Thoracic aorta (tissue), 2 donors: ENCODE measurements at places on chromosomes 1 and 21.
A peak's percentile ranks its signal among the peaks of the same experiment; 100 is the strongest.

GRCh38 chr1:229271448-229272159 lies 693 bp downstream of the RAB4A start:
- no peak for DNase-seq

DNA sequence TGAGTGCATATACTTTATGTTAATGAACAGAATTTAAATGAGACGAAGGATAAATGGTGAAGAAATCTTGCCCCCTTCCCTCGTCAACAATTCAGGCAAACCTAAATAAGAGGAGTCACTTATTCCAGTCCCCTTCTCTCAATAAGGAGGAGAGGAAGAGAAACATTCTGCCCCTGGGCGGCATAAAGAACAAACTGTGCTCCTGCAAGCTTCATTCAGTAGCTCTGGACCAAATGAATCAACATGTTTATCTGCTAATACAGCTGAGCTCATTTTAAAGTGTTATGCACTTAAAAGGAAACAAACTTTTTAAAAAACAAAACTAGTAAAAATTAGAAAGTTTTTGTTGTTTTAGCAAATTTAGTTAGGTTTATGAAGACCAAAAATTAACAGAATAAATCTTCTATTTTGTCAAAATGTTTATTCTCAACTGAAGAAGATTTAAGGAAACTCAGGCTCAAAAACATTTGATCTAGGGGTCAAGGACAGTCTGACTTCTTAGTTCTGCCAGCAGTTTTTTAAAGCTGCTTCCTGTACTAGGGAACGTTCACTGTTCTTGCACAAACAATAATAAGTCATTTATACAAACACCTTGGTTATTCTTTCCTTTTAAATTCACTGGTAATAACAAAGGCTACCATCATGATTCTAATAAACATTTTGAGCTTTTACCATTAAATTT lies 58.3 kb downstream of the AKT3 start:
- DNase-seq, result no peak

DNA sequence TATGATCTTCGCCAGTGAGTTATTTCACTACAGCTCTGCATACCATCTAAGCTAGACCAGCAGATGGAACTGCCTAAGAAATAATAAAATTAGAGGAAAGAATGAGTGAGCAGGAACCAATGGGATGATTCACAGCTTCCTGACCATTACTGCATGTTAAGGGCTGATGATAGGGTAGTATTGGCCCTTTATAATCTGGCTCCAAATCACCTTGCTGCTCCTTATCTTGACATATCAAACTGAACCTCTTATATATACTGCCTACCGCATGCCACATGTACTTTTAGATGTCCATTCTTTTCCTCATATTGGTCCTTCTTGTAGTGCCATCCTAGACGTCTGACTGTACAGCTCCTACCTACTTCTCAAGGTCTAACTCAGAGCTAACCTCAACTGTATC lies 524.4 kb downstream of the DPYD start:
- no peak for DNase-seq

GRCh38 chr1:147486876-147487656 lies 54.2 kb upstream of the BCL9 start:
- no peak for DNase-seq

DNA sequence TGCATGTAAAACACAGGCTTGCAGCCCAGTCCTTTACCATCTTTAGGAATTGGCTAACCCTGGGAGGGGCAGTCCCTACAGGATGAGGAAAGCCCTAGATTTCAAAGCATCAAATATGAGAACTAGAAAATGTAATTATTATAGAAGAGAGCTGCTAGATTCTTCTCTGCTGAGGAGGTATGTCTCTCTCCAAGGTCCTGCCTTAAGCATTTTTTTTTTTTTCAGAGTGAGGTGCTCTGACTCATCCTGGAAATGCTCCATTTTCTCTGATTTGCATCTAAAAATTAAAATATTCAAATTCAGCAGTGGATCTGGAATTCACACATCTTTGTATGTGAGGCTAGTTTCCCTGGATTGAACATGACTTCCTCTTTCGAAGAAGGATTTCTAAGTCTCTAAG lies 149.8 kb downstream of the ZNF648 start:
- DNase-seq, result no peak

- DNase-seq, result no peak
Observed at GRCh38 chr1:107692580-107693345, 272.2 kb downstream of the VAV3 start.

- DNase-seq, result peak; percentile 37
Observed at GRCh38 chr1:1358433-1359271, at the start of gene MXRA8. Gene MXRA8, minus strand, starts transcription at chr1:1358555. Its CDS starts 51 bp downstream, at chr1:1358504.

DNA sequence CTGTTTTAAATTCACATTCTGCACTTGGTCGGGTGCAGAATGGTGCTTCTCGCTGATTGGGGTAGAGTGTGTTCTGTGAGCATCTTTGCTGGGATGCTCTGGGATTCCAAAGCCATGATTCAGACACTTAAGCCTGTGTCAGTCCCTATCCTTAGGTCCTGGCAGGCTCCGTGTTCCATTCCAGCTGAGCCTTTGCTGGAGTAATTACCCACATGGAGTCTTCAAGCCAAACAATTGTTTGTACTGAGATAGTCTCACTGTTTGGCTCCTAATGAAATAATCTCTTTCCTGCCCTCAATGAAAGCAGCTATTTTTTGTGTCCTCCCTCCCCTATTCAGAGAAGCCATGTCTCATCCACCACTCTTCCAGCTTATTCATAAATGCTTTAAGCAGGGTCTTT lies 18.7 kb downstream of the SMAP2 start:
- DNase-seq, result no peak
